Large intestine (tissue), 12 donors: ENCODE measurements at places on chromosomes 5 and 9.
A peak's percentile ranks its signal among the peaks of the same experiment; 100 is the strongest.

DNA sequence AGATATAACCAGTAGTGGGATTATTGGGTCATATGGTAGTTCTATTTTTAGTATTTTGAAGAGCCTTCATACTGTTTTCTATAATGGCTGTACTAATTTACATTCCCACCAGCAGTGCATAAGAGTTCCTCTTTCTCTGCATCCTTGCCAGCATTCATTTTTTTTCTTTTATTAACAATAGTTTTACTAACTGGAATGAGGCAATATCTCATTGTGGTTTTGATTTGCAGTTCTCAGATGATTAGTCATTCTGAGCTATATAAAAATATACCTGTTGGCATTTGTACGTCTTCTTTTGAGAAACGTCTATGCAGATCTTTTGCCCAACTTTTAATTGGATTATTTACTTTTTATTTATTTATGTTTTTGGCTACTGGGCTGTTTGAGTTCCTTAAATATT is 1579.3 kb upstream of the CDH6 start:
- DNase-seq: no peak

GRCh38 chr5:67262206-67262605 is 65.6 kb upstream of the CD180 start:
- DNase-seq: no peak

DNA sequence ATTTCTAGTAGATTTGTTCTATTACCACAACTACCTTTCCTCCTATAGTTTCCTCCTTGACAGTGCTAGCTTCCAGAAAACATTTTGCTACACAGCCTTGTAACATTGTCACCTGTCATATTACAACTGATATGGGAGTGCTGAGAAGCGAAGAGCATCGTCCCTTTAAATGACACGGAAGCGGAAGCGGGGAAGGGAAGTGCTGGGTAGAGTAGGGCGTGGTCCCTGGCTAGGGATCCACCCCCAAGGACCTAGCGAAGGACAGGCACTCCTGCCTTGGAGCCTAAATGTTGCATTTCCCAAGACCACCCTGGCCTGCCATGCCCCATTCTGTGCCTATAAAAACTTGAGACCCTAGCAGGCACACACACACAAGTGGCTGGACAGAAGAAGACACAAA is 57.4 kb upstream of the RANBP6 start:
- no peak for DNase-seq

DNA sequence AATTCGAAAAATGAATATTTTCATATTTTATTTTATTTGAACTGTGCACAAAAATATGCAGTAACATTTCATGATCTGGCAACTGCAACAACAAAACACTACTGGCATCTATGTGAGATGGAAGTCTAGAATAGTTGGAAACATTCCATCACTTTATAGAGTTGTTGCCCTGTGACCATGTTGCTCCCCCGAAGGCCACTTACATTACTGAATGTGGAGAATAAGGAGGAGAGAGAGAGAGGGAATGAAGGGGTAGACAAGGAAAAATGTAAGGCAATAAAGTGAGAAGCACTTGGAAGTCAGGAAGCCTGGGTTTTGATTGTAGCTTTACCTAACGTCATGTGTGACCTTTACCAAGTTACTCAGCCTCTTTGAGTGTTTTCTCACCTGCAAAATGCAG is 437.2 kb upstream of the EDIL3 start:
- DNase-seq: no peak

DNA sequence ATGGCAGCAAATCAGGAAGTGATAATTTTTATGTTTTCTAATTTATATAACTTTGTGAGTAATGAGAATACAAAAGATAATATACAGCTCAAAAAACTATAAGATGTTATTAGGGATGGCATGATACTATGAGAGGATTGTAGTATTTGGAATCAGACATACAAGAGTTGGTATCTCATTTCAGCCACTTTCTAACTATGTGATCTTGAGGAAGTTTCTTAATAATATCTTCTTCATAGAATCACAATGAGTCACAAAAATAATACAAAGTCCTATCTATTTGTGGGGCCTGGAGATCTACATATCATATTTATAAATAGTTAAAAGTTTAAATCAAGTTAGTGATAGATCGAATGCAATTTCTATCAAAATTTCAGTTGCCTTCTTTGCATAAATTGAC is 23.7 kb upstream of the TMED7 start:
- DNase-seq: no peak

DNA sequence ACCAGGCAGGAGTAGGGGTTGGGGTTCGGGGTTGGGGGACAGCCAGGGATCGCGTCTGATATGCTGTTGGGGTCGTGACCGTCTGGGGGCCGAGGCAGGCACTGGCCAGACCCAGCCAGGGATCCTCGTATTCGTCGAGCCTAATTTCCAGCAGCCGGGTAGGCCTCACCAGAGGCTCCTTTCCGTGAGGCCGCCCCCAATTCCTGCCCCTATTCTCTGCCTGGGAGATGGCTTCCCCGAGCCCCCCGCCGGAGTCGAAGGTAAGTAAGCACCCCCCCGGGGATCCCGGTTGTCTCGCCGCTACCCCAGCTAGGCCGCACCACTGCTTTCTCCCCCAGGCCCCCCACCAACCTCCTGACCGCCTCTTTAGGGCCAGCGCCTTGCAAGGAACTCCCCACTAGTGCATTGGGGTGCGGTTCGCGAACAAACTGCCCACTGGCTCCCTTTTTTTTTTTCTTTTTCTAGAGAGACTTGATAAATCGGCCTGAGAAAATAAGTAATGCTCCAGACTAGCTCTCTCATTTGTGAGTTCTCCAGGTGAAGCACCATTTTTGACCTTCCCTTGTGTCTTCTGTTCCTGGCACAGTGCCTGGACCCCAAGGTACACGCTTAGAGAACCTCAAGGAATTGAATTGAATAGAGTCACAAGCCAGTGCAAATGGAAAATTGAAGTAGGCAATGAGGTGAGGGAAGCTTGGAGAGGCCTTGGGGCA is 435 bp downstream of the ZNF189 start:
- peak; percentile 70 for DNase-seq

GRCh38 chr5:76547891-76548524 is 75.2 kb downstream of the F2RL2 start:
- no peak for DNase-seq

DNA sequence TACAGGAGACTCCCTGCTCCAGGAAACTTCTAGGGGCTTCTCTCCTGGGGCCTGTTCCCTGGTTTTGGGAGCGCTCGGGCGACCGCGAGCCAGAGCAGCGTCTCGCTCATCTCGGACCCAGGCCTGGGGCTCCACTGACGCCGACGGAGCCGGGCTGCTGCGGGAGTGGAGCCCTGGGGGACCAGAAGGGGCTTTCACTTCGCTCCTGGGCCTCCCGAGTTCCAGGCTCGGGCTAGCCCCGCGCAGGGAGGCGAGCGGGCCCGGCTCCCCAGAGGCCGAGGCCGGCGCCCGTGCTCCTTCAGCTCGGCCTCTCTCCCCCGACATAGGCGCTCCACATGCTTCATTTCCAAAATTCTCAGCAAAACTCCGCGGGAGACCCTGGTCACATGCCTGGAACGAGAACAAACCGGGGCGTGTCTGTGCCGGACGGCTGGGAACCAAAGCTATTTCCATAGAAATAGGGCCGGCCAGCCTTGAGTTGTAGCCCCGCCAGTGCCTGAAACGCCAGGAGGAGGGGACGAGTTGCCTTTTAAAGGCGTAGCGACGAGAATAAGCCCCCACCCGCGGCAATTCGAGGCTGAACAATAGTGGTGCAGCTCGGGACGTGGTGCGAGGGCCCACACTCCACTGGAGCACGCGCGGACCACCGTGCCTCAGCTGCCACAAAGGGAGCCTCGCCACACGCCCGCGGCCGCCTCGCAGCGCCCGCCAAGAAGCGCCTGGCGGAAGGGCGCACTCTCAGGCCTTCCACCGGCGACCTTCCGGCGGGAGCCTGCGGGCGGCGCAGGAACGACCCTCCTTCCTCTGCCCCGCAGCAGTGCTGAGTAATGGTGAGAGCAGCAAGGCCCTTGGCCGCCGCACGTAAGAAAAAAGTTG is 1.1 kb upstream of the G3BP1 start:
- no peak for DNase-seq

DNA sequence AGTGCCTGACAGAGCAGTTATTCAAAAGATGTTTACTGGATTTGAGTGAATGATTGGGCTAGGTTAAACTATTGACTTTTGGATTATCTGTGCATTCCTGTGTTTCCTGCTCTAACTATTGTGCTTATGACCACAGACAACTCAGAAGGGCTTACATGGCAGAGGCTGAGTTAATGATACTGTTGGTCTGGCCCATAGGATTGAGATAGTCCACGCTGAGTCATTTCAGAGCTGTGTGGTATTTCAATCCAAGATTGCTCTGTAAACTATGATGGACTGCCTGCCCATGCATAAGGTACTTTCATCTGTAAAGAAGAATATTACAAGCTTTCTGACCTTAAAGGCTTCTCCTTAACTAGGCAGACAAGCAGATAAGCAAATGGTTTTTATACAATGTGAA is 49.1 kb upstream of the SLIT3 start:
- DNase-seq: no peak

- no peak for DNase-seq
Measured at GRCh38 chr9:130864541-130864940, 29.5 kb downstream of the ABL1 start.

DNA sequence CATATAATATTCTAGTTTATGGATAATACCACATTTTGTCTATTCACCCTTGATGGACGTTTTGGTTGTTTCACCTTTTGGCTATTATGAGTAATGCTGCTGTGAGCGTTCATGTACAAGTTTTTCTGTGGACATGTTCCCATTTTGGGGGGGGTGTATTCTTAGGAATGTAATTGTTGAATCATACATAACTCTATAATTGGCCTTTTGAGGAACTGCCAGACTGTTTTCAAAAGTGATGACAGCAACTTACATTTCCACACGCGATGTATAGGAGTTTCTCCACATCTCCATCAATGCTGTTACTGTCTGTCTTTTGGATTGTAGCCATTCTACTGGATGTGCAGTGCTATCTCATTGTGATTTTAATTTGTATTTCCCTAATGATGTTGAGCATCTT is 69.8 kb downstream of the SLC46A2 start:
- no peak for DNase-seq

- no peak for DNase-seq
Measured at GRCh38 chr5:1806974-1807373, 5.8 kb downstream of the NDUFS6 start.

DNA sequence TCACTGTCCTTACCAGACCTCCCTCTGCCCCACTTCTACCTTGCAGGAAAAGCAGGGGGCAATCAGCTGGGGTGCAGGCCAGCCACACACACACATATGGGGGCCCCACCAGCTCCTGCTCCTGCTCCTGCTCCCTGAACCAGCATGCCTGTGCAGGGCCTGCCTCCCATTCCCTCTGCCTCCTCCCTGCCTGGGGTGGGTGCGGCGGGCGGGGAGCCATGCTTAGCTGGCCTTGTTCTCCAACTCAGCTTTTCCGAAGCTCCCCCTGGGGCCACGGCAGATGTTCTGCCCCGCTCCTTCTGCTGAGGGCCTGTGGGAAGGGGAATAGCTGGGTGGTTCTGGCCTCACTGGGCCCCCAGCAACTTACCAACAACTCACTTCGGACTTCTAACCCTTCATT is 89.8 kb downstream of the ZNF354C start:
- DNase-seq: no peak

DNA sequence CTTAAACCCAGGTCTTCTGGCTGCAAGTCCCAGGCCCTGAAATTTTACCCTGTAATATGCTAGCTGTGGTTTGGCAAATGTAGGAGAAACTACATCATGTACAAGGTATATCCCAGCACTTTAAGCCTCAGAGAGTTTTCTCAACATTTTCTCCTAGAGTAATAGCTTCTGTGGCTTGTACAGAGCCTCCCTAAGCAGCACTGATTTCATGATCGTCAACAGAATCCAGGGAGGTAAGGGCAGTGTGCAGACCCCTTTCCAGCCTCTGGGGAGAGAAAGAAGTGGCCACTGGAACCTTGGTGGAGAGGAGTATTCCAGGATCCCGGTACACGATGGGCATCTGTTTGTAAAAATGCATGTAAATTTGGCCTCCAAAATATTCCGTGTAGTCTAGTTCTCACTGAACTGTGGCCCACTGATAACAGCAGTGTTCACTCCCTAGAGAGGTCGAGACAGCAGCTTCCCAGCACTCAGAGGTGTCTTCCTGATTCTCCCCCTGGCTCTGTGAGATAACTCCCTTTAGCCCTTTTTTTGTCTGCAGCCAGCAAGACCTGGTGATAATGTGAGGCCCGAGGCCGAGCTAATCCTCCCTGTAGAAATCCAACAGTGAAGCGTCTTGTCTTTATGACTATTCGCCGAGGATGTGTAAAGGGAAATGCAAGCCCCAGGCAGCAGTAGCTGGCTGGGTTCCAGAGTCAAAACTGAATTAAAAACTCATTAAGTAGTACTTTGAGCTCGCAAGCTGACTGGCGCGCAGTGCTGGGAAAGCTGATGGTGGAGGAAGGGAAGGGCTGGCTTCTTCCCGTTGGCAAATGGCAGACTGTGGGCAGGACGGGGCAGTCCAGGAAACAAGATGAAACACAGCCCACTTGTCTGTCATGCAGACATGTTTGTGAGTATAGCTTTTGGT is 59.0 kb downstream of the MAP1B start:
- DNase-seq: peak; percentile 47

- no peak for DNase-seq
Measured at GRCh38 chr9:13034694-13035002, 244.8 kb downstream of the MPDZ start.

- peak; percentile 40 for DNase-seq
Measured at GRCh38 chr5:35430381-35431162, 187.1 kb upstream of the SPEF2 start.

DNA sequence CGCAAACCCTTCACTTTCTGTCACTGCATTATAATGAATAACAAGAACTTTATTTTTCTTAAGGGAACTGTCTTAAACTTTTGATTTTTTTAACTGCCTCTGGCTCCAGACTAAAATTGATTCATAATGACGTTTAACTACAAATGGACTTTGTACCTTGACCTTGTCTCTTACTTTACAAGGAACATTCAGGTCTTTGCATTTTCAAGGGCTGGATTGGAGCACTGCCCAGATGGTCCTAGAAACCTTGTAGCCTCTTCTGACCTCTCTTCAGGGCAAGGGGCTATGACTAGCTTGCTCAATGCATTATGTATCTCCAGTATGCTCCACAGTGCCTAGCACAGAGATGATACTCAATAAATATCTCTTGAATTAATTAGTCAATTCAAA is 612.6 kb upstream of the CLINT1 start:
- no peak for DNase-seq

- DNase-seq: no peak
Measured at GRCh38 chr9:121376214-121376830, 6.3 kb upstream of the STOM start.

GRCh38 chr9:18045326-18045725 is 428.6 kb upstream of the ADAMTSL1 start:
- DNase-seq: no peak

GRCh38 chr5:112635771-112636731 is 101.6 kb upstream of the APC start:
- DNase-seq: peak; percentile 87
